ENCODE measurements at places on chromosomes 1 and 21.

DNA sequence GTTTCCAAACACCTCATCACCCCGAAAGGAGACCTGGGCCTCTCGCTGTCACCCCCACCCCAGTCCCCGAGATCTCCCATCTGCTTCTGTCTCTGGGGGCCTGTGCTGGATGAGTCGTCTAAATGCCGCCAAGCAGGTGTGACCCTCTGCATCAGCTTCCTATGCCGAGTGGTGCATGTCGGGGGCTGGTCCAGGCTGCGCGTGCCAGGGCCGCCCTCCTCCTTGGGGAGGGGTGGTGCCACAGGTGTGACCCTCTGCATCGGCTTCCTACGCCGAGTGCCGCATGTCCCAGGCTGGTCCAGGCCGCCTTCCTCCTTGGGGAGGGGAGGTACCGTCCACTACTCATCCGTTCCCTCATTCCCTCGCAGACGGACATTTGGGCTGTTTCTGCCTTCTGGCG lies 115.7 kb downstream of the PRDM16 start:
- DNase-seq = no peak

DNA sequence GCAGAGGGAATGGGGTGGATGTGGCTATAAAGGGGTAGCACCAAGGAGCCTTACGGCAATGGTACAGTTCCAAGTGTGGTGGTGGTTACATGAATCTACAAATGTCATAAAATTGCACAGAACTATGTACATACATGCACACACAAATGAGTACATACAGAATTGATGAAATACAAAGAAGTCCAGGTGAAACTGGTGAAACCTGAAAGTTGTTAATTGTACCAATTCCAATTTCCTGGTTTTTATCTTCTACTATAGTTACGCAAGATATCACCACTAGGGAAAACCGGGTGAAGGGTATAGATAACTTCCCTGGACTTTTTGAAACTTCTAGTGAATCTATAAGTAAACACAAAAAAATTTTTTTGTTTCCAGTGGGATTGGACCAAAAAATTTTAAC lies 18.9 kb downstream of the HSF2BP start:
- no peak for DNase-seq

GRCh38 chr1:25780318-25781129 lies 19.5 kb upstream of the SELENON start:
- peak; percentile 17 for DNase-seq

DNA sequence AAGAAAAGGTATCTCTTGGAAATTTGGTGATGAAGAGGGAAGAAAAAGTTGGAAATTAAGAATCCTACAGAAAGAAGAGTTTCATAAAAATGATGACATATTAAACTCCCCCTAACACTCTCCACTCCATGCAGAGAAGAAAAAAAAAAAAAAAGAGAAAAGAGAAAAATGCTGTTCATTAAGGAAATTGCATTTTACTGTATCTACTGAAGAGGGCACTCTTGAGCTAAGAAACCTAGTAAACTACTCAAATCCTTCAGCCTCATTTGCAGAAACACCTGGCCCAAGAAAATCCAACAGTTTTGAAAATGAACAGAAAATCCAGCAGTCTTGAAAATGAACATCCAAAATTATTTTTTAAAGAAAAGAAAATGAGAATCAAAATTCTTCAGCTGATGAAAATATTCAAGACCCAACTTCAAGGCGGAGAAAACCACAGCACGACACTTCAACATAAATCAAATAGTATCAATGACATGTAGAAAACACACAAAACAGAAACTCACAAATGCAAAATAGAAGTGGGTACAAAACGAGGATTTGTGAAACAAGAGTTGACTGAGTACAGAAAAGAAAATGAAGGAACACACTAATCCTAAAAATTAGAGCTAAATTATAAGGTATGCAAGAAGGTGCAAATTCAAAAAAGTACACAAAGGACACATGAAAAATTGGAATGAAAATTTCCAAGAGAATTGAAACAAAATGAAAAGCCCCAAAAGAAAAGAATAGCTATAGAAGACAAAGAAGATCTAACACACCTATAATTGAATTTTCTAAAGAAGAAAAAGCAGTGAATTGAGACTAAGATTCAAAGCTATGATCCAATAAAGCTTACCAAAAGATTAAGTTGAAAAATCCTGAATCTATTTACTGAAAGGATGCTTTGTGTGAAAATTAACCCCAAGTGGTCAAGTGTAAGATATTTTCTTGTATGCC lies 73.2 kb upstream of the DNAJC6 start:
- DNase-seq = peak; percentile 85

DNA sequence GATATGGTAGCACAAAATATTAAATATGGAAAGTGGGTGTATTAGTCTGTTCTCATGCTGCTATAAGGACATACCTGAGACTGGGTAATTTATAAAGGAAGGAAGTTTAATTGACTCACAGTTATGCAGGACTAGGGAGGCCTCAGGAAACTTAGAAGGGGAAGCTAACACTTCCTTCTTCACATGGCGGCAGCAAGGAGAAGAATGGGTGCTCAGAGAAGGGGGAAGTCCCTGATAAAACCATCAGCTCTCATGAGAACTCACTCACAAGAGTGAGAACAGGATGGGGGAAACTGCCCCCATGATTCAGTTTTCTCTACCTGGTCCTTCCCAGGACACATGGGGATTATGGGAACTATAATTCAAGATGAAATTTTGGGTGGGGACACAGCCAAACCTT lies 15.8 kb upstream of the BACE2 start:
- DNase-seq = no peak

DNA sequence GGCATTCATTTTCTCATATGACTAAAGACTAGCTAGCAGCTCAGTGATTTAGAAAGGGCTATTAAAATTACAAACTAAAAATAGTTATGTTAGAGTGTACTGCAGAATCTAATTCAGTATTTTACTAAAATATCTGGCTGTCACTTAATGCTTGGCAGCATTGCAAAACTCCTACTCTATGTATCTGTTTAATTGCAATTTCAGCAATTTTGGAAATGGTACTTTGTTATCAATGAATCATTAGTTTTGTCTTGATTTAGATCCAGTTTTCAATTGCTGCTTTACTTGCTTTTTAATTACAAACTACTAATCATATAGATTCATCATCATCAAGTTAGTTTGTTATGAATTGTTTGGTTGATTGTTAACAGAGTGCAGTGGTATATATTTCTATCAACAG lies 19.2 kb downstream of the C1orf87 start:
- DNase-seq = no peak

DNA sequence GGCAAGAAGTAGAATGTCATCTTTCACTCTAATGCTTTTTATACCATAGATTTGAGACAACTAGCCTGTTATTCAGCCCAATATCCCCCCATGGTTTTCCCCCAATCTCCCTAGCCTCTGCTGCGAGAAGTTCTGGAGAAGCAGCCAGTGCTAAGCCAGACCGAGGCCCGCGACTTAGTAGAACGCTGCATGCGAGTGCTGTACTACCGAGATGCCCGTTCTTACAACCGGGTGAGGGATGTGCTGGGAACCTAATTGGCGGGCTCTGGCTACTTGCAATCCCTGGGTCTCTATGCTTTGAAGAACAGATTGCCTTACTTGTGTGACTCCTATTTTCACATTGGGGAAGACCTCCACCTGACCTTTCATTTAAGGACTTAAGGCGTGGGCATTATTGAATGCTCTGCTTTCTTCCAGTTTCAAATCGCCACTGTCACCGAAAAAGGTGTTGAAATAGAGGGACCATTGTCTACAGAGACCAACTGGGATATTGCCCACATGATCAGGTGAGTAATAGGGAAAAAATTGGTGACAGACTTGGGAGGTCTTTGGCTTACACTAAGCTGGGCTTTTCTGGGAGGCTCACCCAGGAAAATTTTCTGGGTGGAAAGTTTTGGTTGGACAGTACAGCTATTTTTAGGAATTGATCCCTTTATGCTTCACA lies 1.9 kb downstream of the PSMB4 start:
- no peak for DNase-seq

DNA sequence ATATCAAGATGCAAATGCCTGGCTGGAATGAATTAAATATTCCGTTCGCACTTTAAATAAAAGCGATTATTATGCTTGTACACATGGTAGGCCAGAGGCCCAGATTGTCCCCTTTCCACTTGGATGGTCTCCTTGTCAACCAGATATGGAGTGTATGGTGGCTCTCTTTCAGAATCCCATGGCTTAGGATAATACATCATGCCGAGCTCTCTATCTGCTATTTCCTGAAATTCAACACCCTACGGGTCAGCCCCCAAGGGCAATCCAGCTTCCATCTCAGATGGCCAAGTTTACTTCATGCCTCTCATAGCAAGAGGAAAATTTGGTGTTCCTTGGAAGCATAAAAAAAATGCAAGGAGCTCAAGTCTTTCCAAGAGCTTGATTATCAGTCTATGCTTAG lies 25.4 kb upstream of the FMO1 start:
- peak; percentile 83 for DNase-seq

DNA sequence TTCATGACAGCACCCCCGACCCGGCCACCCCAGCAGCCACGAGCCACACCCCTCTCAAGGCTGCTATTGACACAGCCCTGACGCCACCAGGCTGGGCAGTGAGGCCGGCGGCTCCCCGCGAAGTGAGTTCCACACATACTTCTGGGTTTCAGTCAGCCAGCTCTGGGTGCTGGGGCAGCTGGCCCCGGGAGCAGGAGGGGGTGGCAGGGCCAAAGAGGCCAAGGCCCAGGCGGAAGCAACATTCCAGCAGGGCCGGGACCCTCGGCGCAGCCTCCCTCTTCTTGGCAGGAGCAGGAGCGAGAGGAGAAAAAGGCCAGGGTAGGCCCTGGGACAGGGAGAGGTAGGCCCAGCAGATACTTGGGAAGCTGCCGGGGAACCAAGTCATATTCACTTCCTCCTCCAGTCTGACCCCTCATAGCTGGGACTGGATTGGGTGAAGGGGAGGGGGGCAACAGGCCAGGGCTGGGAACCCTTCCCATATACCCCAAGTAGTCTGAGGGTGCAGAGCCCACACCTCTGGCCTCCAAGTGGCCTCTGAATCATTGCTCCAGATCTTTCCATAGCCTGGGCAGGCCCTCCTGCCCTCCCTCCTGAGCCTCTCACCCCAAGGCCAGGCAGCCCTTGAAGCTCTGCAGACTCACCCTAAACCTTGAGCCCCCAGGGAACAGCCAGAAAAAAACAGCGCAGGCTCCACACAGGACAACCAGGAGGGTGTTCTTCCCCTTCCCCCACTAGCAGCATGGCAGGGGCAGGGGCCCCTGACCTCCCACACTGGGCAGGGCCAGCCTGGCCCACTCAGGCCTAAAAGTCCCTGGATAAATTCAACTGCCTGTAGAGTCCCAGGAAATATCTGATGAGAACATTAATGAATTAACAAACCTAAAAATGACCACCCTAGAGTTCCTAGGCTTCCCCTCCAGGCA lies 5.7 kb downstream of the HSPG2 start:
- no peak for DNase-seq

DNA sequence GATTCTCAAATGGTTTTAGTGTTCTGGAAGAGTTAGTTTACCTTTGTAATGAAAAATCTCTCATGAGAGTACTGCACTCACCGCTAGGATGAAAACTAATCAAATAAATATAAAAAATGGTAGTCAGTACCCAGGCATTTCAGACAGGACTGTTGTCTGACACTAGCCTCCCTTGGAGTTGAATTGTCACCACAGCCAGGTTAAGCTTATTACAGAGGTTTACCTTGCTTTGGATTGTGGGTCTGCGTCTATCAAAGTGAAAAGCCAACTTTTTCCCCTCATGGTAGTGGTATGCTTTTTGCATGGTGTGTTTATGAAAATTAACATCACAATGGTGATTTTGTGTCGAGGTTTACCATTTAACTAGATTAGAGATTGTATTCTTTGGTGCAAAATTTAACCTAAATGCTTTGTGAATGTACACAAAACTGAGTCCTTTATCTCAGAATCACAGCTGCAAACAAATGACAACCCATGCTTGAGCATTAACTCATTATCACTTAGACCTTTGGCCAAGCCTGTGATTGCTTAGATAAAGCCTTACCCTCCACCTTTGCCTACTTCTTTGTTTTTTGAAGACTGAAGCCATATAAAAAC lies 20.1 kb downstream of the RAP1A start:
- peak; percentile 53 for DNase-seq

DNA sequence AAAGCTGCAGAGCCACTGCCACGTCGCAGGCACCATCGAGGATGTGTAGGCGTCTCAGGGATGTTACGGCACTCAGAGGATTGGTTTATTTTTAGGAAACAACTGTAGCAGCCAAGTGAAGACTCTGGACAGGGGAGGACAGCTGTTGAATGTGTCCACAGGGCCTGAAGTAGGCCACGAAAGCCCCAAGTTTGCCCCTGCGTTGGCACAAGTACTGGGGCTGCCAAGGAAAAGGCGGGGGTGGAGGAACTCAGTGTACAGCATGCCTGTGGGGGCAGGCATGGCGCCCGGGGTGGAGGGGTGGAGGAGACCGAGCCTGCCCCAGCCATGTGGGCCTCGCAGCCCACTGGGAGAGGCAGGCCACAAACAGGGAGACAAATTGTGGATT lies 89.7 kb downstream of the ADARB1 start:
- DNase-seq = no peak

GRCh38 chr1:87045761-87046304 lies 131.4 kb downstream of the HS2ST1 start:
- no peak for DNase-seq

DNA sequence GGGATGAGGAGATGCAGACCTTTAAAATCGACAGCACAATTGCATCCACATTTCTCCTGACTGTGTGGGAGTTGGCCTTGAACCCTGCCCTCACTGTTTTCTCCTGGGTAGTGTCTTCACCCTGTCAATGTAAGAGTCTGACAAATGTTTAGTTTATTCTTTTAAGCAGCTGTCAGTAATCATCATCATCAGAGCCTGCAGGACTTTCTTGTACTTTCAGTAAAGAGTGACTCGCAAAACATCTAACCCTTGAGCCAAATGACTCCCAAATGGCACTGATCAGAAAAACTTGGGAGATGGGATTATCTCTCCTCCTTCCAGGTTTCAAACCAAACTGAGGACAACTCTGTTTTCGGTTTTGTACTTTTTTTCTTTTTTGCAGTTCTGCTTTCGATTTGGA lies 460.2 kb downstream of the KIF26B start:
- no peak for DNase-seq

GRCh38 chr21:27108228-27108627 lies 141.3 kb upstream of the ADAMTS5 start:
- DNase-seq = no peak

DNA sequence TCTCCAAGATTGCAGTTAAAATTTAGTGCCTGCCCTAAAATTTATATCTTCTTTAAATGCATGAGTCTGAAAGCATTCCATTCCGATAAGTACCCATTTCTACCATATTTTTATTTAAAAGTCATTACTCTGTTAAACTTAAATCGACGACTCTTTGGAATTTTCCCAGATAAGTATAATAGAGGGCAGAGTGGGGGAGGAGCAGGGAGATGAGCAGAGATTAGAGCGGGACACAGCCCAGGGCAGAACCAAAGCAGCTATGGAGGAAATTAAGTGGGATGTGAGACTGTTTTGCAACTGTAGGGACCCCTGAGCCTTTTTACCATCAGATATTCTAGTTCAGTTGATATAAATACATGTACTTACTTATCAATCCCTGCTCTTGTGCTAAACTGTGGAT lies 257.9 kb downstream of the FGGY start:
- no peak for DNase-seq

DNA sequence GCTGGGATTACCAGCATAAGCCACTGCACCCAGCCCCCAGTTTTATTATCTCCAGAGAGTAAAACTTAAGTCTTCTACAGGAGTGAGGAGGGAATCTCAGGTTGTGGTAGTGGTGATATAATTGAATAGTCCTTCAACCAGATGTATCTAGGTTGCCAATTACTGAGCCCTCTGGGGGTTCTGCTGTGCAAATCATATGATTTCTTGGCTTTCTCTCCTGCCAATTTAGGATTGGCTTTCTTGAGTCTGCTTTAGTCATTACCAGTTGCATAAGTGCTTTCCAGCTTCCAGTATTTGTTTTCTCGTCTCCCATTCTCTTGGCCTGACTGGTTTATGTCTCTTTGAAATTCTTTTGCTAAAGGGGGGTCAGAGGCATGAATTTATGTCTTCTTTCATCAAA lies 11.1 kb downstream of the CPT2 start:
- DNase-seq = no peak

Data from NCI-H82 (cell line).